ENCODE measurements at places on chromosomes 2 and 18.

DNA sequence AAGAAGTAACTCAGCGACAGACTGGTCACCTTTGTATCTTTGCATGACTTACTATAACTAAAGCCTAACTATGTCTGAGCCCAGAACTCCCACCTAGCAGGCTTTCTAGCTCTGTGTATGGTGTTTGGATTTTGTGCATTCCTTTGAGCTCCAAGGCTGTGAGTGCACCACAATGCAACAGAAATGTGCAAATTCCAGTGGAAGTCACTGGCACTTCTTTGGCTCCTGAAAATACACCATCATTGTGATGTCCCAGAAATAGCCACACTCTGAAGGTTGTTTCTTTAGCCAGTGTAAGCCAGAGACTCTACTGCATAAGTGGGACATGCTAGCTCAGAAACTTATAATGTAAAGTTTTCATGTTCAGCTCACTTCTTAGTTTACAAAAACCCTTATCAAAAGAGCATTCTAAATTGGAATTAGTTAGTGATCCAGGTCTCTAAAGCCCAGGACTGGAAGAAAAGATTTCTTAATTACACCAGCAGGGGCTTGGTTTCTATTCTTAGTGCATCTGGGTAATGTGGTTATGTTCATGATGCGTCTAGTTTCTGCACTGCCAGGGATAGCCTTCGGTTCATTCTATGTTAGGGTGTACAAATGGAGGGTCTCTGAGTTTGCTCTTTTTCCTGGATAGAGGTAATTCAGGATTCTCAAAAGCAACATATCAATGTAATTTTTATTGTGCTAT is 1239.5 kb upstream of the ZEB2 start:
- no peak for DNase-seq

DNA sequence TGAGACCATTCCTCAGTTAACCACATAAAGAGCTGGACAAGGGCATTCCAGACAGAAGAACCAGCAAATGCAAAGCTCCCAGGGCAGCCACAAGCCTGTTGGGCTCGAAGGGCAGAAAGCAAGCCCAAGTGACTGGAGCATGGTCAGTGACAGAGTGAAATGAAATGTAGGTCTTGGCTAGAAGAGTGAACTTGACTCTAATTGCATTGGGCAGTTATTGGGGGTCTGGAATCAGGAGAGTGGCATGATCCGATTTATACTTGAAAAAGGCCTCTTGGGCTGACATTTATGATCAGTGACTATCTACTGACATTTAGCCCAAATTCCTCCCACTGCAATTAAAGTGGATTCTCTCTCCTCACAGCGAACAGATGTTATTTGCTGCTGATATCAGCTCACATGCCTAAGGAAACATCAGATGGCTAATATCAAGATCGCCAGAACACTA is 152.5 kb upstream of the KLF7 start:
- DNase-seq, result no peak

- DNase-seq, result no peak
These were observed 43.1 kb downstream of the TTN start for GRCh38 chr2:178764097-178764496.

DNA sequence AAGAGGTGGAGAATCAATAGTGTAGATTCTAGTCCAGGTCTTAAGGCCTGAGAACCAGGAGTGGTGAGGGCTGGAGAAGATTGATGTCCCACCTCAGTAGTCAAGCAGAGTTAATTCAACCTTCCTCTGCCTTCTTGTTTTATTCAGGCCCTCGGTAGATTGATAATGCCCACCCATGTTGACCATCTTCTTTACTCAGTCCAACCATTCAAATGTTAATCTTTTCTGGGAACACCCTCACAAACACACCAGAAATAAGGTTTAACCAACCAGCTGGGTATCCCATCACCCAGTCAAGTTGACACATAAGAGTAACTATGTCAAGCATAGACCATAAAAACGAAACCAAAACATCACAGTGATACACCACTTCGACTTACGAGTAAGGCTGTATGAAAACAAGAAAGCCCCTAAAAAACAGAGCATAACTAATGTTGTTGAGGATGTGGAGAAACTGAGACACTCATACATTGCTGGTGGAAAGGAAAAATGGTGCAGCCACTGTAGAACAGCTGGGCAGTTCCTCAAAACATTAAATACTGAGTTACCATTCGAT is 57.5 kb downstream of the SLC35F5 start:
- DNase-seq, result no peak

GRCh38 chr2:37766106-37766505 is 94.7 kb upstream of the CDC42EP3 start:
- DNase-seq, result no peak

GRCh38 chr2:74255660-74256213 is 57.3 kb downstream of the MTHFD2 start:
- peak; percentile 21 for DNase-seq

- DNase-seq, result no peak
These were observed 5.9 kb downstream of the MSL3B start for GRCh38 chr2:233862261-233862768.

GRCh38 chr2:151845884-151846283 is 17.7 kb upstream of the ARL5A start:
- no peak for DNase-seq

GRCh38 chr2:170878505-170878904 is 50.5 kb upstream of the GORASP2 start:
- DNase-seq, result no peak

DNA sequence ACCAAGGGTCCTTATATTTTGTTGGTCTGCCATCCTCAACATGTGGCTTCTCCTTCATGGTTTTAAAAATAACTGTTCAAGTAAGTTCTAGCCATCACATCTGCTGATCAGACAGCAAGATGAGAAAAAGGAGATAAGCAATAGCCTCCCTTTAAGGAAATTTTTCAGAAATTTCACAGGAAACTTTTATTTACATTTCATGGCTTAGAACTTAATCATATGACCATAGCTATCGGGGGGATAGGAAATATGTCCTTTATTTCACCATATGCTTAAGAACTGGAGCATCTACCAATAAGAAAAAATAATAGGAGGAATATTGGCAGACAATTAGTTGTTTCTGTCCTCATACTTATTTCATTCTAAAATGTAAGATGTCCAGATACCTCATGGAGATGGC is 16.2 kb downstream of the ATF2 start:
- DNase-seq, result no peak

DNA sequence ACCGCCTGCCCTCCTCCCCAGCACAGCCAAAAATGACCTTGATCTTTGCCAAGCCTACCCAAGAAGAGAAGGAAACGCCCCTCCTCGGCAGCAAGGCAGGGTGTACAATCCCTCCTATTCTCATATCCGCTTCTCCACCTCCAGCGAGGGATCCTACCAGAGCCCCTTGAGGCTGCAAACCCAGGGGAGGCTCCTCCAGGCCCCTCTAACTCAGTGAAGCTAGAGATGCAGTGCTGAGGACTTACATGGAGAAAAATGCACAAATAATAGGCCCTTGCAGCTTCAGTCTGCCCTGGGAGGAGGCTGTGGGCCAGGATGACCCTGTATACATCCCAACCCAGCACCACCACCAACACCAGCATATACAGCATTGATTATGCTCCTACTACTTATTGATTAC is 46.9 kb upstream of the POMC start:
- no peak for DNase-seq

- DNase-seq, result no peak
These were observed 313.2 kb upstream of the ZEB2 start for GRCh38 chr2:144833075-144833637.

DNA sequence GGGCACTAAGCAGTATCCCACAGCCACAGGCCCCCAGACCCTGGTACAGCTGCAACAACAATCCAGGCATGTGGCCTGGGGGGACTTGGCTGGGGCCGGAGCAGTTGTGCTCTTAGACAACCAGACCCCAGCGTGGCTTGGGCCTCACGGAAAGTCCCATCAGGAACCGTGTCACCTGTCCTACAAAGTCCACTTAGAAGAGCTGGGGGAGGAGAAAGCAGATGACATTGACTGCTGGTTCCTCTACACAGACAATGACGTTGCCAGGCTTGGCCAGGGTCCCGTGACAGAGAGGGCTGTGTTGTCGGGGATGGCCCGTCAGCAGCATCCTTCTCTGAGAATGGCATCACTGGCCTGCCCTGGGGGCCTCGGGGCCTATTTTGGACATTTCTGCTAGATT is 124.5 kb downstream of the SEPTIN10 start:
- DNase-seq, result no peak

GRCh38 chr2:36277881-36278523 is 77.6 kb upstream of the CRIM1 start:
- no peak for DNase-seq

DNA sequence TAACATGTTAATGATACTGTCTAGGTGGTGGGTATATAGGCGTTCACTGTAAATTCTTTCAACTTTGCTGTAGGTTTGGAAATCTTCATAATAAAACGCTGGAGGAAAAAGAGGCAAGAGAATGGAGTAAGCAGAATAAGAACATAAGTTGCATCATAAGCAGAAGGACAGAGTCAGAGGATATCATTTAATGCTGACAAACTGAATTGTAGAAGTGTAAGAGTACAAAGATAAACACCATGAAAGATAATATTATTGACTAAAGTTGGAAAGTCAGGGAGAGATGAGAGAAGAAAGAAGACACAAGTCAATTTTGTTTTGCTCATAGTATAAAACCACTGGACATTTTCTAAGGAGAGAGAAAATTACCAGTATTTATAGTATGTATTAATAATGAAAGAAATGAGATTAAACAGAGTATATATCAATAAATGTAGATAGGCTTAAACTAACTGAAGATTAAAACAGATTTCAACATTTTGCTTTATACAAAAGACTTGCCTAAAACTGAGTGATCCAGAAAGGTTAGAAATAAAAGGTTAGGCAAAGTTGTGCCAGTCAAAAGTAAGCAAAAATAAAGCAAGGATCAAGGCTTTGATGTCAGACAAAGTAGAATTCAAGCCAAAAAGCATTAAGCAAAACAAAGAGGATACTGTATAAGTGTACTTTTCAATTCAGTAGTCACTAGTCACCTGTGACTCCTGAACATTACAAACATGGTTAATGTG is 42.4 kb upstream of the VIT start:
- DNase-seq, result no peak

DNA sequence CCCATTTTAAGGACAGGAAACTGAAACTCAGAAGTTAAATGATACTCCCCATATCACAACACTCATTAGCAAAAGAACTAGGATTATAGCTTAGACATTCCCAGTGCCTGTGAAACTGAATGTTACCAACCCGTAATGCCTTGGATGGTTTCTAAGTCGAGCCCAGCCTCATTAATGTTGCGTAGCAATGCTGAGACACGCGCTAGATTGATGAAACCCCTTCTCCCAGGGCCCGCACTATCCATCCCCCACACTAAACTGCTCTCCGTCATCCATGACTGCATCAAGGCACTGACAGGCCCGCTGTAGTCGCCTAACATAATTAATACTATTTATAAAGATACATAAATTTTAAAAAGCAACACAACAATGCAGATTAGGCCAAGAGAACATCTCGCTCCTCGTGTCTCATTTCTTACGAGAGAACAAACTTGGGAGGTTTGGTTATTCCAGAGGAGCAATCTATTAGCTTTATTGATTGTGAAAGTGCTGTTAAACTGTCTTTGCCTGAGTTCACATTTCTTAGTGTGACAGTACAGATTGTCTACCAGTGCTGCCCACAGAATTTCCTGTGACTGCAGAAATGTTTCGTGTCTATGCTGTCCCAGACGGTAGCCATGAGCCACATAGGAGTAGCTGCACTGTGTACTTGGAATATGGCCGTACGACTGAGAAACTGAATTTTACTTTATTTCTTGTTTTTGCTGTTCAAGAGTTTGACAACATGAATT is 312.2 kb upstream of the RAB12 start:
- DNase-seq, result peak; percentile 41

DNA sequence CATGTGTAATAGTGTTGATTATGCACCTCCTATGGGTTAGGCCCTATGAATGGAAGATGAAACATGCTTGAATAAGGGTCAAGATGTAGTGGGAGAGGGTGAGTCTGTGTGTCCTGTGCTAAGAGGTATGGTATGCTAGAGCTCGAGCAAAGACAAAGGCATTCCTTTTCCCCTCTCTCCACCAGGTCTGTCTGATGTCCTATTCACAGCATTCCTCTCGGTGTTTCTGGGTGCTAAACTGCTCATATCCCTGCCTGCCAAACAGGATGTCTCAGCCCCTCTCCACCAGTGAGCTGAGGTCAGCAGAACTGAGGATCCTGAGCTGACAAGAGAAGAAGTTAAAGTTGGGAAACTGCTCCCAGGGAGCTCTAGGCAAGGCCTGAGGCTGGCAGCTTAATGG is 344.9 kb downstream of the TSN start:
- DNase-seq, result no peak

GRCh38 chr2:129699781-129700573 is 279.5 kb upstream of the RAB6C start:
- DNase-seq, result no peak

GRCh38 chr2:42314892-42315468 is 46.0 kb downstream of the COX7A2L start:
- no peak for DNase-seq

- no peak for DNase-seq
These were observed 66.5 kb upstream of the TGIF1 start for GRCh38 chr18:3383381-3383915.

- DNase-seq, result no peak
These were observed 244.2 kb upstream of the ACVR2A start for GRCh38 chr2:147600646-147601045.

- no peak for DNase-seq
These were observed 118.6 kb downstream of the LYPD6 start for GRCh38 chr2:149449017-149449416.

GRCh38 chr2:124325667-124326440 is 300.8 kb downstream of the CNTNAP5 start:
- DNase-seq, result no peak

DNA sequence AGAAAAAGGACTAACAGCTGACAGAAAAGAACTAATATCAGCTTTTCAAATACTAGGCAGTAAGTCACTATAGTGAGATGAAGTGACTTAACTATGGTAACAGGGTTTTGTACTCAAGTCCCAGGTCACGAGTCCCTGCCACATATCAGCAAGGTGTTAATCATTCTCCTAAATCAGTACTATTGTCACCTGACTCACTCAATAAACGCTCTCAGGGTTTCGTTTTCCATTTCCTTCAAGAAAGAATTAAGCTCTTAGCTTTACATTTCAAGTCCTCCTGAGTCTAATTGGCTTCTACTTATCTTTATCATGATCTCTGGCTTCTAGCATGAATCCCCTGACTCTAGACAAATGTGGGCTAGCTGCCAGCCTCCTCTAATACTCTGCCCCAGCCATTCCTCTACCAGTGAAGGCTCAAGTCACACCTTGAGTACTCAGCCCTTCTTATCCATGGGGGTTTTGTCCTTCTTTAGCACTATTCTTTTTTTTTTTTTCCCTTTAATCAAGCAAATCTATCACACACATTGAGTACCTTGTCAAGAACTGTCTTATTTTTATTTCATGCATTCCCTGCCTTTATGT is 20.0 kb downstream of the BUB1 start:
- no peak for DNase-seq

Measured in renal pelvis (tissue), 12 donors.